Stimulated activated CD8-positive, alpha-beta memory T cell treated with anti-CD3 and anti-CD28 coated beads, Interleukin-2, amount 100 ng/mL, for 1 hour (primary cell): ENCODE measurements at places on chromosomes 6 and 20.
A peak's percentile ranks its signal among the peaks of the same experiment; 100 is the strongest.

- DNase-seq: no peak
Observed at GRCh38 chr6:111776236-111777221, 96.7 kb downstream of the FYN start.

GRCh38 chr6:144006736-144007477 lies 1.2 kb downstream of the PLAGL1 start:
- no peak for DNase-seq

DNA sequence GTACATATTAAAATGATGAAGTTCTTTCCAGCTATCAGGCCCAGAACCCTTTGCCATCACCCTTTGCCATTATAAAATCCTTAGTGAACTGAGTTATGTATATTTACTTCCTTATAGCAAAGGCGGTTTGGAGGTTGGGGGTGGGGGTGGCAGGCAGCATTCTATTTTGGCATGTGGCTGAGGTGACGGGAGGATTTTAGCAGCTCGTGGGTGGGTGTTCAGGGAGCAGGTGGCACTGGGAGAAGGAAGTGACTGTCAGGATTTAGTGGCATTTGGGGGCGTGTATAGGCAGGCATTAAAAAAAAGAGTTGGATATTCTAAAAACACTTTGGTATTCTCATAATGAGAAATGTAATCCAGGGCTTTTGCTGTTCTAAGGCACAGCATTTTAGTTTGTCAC lies 150.7 kb downstream of the RIMS1 start:
- DNase-seq: no peak

- no peak for DNase-seq
Observed at GRCh38 chr6:17972978-17973622, 14.3 kb downstream of the KIF13A start.

- no peak for DNase-seq
Observed at GRCh38 chr20:43558412-43559146, at the start of gene SGK2. SGK2 (plus strand) TSS chr20:43559027; CDS start chr20:43566496, 7,469 bp downstream.

GRCh38 chr6:152004036-152004566 lies 196.6 kb downstream of the ESR1 start:
- no peak for DNase-seq

DNA sequence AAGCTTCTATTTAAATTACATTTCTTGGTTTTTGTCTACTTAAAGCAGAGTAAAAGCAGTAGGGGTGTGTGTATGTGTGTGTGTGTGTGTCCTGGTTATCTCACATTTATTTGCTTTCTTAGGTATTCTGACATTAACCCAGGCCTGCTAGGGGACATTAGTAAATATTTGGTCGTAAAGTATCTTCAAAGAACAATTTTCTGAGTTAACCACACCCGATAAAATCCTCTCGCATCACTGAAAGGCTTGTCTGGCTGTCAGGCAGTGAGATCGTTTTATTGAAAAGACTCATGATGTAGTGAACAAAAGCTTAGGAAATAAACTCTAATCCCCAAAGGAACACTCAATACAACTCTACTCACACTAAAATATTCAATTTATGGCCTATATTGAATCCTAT lies 77.9 kb downstream of the ZNF217 start:
- DNase-seq: no peak

DNA sequence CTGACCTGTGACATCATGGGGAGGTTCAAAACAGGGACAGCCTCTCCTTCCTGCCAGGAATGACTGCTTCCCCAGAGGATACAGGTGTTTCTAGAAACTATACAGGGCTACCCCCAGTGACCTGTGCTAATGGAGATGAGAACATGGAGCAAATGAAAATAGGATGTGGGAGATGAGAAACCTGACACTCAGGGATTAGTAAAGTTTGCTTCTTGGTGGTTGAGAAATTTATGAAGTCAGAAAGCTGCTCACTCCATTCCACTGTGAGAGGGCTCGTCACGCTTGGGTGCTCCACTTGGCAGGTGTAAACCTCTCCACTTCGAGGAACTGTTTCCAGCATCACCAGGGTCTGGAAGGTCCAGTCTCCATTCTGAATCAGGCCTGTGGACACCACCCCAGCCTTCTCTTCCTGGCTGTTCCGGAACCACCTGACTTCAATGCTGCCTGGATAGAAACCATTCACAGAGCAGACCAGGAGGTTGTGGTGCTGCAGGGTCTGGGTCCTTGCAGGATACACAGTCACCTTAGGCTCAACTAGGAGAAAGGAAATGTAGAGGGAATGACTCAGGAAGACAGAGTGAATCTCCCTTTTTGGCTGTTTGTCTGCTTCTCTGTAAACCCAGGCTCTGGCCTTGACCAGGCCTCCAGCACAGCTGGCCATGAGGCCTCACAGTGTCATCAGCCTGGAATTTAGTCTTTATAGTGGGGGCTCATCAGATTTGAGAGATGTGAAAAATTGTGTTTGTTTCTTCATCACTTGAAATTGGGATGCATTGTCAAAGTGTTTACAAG lies 10.8 kb downstream of the HLA-DRB5 start:
- DNase-seq: no peak

- peak; percentile 19 for DNase-seq
Observed at GRCh38 chr6:118894425-118895260, 691 bp downstream of the ASF1A start.

DNA sequence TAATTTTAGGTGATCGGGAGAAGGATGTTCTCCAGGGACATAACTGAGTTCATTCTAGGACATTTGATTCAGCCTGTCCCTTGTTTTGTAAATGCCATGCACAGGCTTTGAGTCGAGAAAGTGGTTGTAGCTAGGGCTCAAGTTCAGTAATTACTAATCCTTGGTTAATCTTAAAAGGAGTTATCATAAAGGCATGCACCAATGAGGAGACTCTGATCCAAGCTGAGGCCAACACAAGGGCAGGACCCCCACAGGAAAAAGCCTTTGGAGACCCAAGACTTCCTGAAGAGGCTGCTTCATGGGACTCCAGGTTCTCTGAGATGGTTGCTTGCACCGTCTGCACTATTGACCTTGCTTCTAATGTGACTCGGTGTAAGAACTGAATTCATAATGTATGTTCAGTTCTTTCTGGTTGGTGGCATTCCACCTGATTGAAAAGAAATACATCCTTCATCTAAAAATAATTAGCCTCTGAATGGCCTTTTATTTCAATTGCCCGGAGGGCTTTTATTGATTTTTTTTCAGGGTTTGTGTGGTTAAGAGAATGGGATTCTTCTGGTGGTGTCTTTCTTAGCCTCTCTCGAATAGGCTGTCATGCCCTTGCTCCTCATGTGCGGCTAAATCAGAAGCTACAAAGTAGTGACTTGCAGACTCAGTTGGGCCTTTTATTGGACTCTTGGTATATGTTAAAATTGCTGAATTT lies 201.7 kb upstream of the PLCB4 start:
- DNase-seq: no peak

GRCh38 chr6:63352544-63353285 lies 32.9 kb upstream of the LGSN start:
- no peak for DNase-seq

DNA sequence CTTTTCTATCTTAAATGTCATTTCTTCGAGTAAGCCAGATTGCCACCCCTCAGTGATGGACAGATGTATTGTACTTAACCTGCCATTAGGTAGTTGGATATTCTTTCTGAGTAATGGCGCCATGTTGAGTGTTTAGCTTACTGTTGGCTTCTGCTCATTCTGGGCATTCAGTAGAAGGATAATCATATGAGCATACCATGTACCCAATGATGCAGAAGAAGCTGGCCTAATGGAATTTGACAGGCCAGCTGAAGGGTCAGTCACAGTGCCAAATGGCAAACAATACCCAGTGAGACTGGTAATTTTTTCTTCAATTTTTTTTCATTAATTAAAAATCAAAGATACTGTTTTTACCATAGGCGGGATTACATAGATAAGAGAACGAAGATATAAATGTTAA lies 1010.8 kb upstream of the EYS start:
- DNase-seq: no peak

GRCh38 chr20:41408156-41408794 lies 41.7 kb upstream of the EMILIN3 start:
- no peak for DNase-seq

DNA sequence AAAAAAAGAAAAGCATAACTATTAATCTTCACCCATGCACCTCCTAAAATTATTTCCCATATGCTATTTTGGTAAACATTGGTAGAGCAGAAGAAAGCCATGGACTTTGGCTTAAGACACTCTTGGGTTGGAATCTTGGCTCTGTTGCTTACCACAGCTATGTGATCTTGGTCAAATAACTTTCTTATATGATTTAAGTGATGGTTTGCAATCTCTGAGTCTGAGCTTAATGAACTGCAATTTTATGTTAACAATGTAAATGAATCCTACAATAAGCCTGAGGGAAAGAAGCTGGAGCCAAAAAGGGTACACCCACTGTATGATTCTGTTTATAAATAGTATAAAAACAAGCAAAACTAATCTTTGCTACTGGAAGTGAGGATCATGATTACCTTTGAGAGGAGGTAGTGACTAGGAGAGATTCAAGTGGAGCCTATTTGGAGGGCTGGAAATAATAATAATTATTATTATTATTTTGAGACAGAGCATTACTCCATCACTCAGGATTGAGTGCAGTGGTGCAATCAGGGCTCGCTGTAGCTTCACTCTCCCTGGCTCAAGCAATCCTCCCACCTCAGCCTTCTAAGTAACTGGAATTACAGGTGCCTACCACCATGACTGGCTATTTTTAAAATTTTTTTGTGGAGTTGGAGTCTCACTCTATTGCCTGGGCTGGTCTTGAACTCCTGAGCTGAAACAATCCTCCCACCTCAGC lies 34.5 kb downstream of the ABRACL start:
- DNase-seq: no peak

DNA sequence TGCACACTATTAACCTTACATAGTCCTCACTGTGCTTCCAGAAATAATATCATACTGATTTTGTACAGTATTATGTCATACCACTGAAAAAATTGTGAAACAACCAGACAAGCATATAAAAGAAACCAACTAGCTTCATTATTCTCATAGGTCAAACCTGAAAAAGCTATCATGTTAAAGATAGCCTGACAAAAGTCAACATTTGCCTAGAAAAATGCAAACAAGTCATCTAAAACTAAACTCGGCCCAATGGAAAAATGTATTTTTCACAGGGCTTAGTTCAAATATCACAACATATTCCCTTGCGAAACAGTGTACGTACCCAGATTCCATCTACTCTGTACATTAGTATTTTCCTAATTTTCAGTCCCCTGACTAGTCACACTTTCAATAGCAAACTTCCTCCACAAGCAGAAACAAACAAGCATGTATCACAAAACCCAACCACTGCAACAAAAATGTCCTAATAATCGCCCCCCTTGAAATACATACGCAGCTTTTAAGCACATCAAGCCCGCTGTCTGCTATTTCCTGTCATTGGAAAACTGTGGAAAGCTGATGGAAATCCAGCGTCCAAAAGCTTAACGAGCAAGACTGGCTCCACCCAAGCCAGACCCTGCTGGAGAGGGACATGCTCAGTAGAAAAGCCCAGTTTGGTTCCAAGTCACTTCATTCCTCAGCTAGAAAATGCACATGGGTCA lies 93.1 kb downstream of the EPB41L2 start:
- no peak for DNase-seq

- DNase-seq: no peak
Observed at GRCh38 chr20:63659370-63659769, 1.3 kb downstream of the RTEL1 start.

GRCh38 chr6:30497714-30498113 lies 8.4 kb downstream of the HLA-E start:
- no peak for DNase-seq

- DNase-seq: no peak
Observed at GRCh38 chr6:116004841-116005815, 55.6 kb downstream of the FRK start.

DNA sequence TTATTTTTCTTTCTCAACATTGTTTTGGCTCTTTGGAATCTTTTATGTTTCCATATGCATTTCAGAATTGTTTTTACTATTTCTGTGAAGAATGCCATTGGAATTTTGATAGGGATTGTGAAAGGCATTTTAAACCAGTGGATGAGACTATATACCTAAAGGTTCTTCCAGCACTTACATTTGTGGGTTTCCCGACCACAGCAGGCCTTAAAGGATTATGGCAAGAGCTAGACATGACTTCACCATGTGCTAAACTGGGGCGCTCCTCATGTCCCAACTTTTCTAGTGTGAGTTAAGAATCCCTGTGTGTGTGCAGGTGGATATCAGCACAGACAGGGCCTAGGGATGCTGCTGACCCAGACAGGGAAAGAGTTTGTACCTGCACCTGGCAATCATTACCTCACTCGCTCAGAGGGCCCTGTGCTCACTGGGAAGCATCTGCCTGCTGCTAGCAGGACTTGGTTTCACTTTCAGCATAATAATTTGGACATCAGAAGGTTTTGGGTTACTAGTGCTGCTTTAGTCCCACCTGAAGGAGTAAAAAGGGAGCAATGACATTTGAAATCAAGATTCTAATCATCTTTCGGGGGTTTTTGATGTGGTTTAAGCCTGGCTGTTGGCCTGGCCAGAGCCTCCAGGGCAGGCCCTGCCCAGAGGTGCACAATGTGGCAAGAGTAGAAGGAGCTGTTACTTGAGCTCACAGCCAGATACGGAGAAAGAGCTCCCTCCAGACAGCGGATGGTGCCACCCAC lies 137.1 kb downstream of the CDC5L start:
- DNase-seq: no peak

GRCh38 chr6:138546733-138547185 lies 47.5 kb upstream of the NHSL1 start:
- no peak for DNase-seq
